ENCODE measurements at places on chromosomes 6 and 20.

DNA sequence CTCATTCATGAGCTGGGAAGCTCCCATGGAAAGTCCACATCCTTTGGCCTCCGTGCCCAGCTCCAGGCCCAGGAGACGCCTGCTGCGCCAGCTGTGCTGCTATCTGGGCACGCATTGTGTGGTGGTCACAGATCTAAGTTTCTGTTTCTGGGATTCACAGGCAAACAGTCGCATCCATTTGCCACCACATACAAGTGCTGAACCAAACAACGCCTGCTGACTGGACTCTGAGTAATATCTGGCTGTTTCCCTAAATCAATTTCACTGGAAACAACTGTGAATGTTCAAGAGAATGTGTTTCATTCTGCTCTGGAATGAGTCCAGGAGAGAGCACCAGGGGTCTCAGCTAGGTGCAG, 45.5 kb downstream of the IRF4 start:
- no peak for DNase-seq

DNA sequence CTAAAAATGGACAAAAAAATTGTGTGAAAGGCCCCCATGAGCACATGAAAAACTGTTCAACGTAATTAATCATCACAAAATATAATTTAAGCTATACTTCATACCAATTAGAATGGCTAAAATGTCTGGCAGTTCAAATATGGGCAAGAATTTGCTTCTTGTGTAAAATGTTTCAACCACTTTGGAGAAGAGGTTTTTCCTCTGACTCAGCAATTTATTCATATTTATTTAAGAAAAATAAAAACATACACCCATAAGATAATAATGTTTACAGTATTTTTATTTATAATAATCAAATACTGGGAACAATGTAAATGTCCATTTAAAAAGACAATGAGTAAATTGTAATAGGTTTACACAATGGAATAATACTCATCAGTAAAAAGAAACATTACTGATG, 395.1 kb upstream of the KHDRBS2 start:
- no peak for DNase-seq

DNA sequence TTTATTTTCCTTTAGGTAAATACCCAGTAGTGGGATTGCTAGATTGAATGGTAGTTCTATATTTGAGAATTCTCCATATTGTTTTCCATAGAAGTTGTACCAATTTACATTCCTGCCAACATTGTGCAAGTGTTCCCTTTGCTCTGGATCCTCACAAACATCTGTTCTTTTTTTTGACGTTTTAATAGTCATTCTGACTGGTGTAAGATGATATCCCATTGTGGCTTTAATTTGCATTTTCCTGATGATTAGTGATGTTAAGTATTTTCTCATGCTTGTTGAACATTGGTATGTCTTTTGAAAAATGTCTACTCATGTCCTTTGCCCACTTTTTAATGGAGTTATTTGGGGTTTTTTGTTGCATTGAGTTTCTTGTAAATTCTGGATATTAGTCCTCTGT, 85.6 kb downstream of the UBE3D start:
- peak; percentile 16 for DNase-seq

- peak; percentile 59 for DNase-seq
Observed at GRCh38 chr6:13924146-13924948, 405 bp upstream of the RNF182 start.

DNA sequence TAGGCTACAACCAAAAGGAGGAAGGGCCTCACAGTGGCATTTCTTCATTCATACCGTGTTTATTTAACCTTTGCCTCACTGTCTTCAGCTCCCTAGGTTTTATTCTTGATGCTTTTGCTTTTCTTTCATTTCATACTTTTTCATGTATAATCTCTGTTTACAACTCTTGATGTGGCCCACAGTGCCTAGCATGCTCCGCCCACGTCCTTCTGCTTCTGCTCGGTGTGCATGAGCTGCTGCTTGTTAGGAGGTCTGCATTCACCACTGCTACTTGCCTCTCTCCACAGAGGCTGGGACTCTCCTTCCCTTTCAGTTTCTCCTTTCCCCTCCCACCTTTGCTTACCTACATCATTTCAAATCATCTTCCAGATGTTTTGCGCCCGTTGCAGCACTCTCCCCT, 147.6 kb downstream of the EYA4 start:
- no peak for DNase-seq

GRCh38 chr6:168841609-168842278, 400.8 kb downstream of the SMOC2 start:
- DNase-seq, result no peak

DNA sequence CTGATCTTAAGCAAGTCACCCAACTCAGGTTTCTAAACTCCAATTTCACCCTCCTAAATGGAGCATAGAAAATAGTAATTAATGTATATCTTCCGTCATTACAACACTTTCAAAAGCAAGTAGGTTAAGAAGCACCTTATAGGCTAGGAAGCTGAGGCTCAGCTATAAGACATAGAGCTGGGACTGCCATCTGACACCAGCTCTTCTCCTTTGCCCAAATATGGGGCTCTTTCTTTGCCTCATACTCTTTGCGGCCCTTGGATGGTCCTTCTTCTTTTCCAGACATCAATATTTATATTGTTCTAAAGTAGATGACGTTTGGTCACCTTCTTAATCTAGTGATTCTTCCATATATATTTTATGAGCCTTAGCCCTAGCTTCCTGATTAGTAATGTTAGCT, 413.2 kb downstream of the LMBRD1 start:
- DNase-seq, result no peak

DNA sequence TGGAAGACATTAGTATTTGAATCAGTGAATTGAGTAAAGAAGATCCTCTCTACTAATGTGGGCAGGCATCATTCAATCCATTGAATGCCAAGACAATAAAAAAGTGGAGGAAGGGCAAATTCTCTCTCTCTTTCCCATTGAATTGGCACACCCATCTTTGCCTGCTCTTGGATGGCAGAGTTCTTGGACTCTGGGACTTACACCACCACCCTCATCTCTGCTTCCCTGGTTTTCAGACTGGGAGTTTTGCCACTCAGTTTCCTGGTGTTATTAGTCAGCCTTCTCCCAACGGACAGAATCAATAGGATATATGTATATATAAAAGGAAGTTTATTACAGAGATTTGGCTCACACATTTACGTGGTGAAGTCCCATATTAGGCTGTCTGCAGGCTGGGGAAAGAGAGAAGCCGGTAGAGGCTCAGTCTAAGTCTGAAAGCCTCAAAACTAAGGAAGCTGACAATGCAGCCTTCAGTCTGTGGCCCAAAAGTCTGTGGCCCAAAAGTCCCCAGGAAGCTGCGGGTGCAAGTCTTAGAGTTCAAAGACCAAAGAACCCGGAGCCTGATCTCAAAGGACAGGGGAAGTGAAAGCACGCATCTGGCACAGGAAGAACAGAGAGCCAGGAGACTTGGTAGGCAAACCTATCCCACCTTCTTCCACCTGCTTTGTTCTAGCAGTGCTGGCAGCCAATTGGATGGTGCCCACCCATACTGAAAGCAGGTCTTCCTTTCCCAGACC, 64.4 kb downstream of the SMPDL3A start:
- DNase-seq, result no peak

GRCh38 chr20:33897313-33897912, 86.3 kb downstream of the CHMP4B start:
- no peak for DNase-seq

- no peak for DNase-seq
Observed at GRCh38 chr6:142275236-142276006, 26.4 kb upstream of the ADGRG6 start.

GRCh38 chr6:63447134-63447533, 125.1 kb upstream of the LOC128125822 start:
- DNase-seq, result no peak

DNA sequence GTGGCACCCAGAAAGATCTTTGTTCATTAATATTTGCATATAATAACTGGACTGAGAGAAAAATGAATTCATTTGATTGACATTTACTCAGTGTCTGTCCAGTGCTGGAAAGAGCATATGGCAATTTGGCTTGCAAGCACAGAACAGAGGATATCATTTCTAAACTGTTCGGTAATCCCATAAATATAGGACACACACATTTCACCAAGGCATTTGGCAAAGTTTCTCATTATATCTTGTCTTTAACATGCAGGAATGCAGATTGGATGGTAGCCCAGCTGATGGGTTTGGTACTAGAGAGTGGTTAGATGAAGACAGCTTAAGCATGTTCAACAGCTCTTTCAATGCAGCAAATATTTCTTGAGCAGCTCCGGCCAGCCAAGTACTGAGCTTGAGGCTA, 259.2 kb downstream of the PRKN start:
- no peak for DNase-seq

DNA sequence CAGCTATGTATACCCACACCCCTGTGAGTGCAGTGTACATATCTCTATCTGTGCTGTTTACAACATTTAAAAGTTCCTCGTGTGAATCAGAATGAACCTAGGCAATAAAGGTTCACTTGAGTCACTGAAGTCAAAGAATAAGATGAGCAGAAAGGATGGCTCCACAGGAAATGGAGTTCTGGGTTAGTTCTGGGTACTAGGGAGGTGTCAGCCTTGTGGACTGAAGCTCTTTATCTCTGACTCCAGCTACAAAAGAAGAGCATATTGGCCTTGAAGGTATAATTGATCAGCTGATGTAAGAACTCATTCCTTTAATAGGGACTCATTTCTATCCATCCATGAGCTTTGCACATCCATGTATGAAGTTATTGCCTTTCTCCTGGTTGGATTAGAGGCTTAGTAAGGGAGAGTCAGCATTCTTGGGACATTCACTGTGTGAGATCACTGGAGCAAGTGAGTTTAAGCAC, 73.9 kb upstream of the BACH2 start:
- no peak for DNase-seq

- no peak for DNase-seq
Observed at GRCh38 chr20:51368461-51369211, 173.9 kb downstream of the NFATC2 start.

GRCh38 chr20:16125816-16126215, 447.4 kb downstream of the KIF16B start:
- DNase-seq, result no peak

DNA sequence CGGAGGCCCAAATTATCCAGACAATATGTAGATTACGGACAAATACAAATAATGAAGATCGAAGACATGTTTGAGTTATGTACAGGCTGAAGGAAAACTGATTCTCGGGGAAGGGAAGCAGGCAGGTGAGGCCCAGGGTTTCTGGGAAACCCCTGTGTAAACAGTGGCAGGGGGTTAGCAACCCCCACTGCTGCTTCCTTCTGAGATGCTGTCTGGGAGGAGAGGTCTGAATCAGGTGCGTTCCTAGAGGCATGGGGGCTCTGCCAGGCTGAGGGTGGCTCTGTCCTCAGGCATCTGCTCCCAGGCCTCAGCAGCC, 7.2 kb upstream of the MDGA1 start:
- no peak for DNase-seq

DNA sequence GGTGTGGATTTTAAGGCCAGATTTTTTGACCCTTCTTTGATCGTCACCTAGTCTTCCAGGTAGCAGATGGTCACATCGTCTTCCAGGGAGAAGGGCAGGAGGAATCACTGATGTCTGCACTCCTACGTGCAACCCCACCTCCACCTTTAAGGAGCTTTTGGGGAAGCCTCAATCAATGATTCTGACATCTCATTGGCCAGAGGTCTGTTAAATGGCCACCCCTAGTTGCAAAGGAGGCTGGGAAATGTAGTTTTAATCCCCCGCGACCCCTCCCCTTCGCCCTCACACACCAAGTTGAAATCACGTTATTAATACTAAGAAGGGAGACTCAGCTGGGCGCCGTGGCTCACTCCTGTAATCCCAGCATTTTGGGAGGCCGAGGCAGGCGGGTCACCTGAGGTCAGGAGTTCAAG, 151.4 kb downstream of the BCAS1 start:
- peak; percentile 98 for DNase-seq

- DNase-seq, result no peak
Observed at GRCh38 chr6:165059032-165059431, 250.4 kb downstream of the C6orf118 start.

DNA sequence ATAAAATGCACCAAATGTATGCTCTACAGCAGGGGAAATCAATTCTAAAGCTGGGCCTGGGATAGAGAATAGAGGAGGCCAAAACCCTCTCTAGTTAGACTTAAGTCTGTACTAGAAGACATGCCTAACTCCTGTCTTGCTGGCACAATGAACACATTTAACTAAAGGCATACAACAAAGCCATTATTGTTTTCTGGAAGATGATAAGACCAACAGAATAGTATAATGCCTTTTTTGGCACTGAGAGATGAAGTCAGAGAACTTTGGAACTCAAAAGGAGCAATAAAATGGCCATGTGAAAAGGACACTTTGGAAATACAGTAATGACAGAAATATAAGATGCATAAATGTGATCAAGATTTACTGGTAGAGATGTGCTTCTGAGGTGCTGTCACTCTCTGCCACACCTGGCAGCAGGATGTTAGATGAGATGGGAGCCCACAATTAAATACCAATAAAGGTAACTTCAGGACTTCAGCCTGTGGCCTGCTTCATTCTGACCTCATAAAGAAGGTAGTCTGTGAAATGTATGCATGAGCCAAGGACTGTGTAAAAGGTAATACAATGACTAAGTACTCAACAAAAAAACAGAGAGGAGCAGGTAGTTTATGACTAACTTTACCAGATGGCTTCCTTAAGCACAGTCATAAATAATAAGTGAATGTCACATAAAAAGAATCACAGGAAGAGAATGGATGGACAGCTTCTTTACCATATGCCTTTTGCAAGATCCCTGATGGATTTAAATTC, 333.4 kb downstream of the BCKDHB start:
- DNase-seq, result no peak

DNA sequence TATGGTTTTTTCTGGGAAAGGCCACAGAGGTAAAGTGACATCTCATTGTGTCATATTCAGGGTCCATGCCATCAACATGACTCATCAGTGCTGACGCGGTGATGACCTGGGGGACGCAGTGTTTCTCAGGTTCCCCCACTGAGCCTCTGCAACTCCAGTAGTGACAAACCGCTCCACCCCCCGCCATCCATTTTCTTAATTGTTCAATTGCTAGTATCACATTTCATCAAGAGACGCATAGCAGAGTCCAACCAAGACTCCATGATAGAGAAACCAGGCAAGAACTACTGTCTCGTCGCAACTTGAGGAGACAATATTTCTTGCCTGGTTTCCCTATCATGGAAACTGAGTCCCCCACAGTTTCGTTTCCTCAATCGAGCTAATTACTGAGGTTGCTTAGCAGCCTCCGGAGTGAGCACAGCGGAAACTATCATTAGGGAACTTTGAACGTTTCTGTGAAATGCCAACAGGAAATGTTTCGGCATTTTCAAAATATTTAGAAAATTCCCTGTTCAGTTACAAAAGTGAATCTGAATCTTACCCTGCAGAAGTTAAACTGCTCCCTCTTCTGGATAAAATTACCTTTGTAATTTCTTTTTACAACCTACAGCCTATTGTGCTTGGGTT, 12.2 kb upstream of the SERPINB1 start:
- DNase-seq, result peak; percentile 33

DNA sequence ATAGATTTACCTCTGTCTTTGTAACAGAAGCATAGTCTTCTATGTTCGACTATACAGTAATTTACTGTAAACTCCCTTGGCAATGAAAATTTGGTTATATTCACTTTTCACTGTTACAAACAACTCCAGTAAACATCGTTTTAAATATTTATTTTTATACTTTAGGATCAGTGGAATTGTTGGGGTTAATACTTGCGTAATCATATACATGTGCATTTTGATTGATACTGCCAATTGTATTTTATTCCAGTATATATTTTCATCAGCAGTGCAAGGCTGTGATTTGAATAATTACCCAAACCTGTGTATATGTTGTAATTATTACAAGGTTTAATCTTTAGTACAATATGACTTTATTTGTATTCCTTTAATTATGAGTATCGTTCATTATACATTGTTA, 255.7 kb downstream of the ARID1B start:
- DNase-seq, result no peak

GRCh38 chr6:137160763-137161162, 12.7 kb downstream of the IL22RA2 start:
- no peak for DNase-seq

- DNase-seq, result no peak
Observed at GRCh38 chr20:48238326-48238725, 453.0 kb upstream of the SULF2 start.

All from NCI-H2171 (cell line).